Chondrocyte (in vitro differentiated cells): ENCODE measurements at places on chromosomes 1 and 21. TPM values are rescaled to one million over a fixed set of nuclear protein-coding genes. Genes with fewer than 3 reads are reported as not detected.
A peak's percentile ranks its signal among the peaks of the same experiment; 100 is the strongest.

DNA sequence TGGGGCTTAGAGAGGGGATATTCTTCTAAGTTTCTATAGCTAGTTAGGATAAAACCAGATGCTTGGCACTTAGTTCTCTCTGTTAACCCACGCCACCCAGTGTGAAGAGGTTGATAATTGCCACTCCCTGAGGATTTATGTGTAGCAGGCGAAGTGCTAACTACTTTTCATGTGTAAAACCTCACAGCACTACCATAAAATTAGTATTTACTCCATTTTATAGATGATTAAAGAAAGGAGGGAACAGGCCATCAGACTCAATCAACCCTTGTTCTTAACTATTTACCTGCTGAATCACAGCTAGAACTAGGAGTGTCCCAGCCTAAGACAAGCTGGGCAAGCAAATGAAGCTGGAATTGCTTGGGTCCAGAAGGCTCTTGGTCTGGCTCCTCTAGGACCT lies 8.9 kb downstream of the LIN28A start:
- peaks cover 30% of the 10 kb centered on the region for H3K27me3 ChIP-seq
- DNase-seq = no peak
- H3K4me3 ChIP-seq = no peak overlapping the region
- H3K27ac ChIP-seq = no peak overlapping the region
- peaks cover 3% of the 10 kb centered on the region for H3K4me1 ChIP-seq

DNA sequence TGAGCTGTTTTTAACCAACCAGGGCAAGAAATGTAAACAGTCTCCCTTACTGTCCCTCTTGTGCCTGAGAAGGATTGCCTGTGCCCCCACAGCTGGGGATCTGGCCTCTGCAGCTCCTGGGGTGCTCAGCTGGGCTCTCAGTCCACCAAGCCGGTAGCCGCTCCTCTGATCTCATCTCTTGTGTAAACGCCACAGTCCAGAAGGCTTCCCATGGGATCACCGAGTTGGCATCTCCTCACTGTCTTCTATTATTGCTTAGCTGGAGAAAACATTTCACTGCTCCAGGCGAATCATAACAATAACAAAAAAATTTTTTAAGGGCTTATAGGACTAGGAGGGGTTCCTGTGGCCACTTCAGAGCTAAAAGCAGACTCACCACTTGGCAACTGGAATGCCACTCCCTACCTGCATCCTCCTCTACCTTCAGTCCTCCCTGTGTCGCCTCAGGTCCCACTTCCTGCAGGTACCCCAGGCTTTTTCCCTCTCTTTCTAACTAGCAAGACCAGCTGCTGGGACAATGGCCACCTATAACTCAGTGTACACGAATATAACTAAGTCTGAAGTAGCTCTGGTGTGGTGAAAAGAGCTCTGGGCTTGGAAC lies 75.8 kb downstream of the ATP1A1 start:
- H3K4me1 ChIP-seq = peaks cover 25% of the 10 kb centered on the region
- H3K4me3 ChIP-seq = no peak overlapping the region
- H3K27ac ChIP-seq = no peak overlapping the region
- no peaks in the 10 kb centered on the region for H3K27me3 ChIP-seq

DNA sequence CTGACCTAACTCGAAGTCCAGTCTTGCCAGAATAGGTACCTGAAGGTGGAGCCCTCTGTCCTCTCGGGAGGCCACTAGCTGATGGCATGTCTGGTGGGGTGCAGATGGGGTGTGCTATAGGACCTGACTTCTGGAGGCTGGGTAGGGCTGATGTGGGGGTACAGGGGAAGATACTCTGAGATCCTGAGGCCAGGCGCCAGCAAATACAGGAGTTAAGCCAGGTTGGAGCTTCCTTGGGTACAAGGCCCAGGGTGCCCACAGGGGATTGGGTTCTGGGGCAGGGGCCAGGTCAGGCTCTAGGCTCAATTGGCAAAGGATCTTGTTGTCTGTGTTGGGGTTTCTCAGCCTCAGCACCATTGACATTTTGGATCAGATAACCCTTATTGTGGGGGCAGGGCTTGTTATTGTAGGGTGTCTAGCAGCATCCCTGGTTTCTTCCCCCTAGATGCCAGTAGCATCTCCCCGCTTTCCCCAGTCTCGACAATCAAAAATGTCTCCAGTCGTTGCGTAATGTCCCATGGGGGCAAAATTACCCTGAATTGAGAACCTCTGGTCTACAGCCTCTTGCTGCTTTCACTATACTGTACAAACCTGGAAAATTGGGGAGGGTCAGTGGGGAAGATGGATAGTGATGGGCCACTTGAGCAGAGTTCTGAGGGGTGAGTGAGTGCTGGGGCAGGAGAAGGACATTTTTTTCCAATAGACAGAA lies 9.2 kb downstream of the PTPRF start:
- no peak overlapping the region for H3K4me3 ChIP-seq
- H3K27ac ChIP-seq = no peak overlapping the region
- H3K36me3 ChIP-seq = peaks cover 14% of the 10 kb centered on the region

DNA sequence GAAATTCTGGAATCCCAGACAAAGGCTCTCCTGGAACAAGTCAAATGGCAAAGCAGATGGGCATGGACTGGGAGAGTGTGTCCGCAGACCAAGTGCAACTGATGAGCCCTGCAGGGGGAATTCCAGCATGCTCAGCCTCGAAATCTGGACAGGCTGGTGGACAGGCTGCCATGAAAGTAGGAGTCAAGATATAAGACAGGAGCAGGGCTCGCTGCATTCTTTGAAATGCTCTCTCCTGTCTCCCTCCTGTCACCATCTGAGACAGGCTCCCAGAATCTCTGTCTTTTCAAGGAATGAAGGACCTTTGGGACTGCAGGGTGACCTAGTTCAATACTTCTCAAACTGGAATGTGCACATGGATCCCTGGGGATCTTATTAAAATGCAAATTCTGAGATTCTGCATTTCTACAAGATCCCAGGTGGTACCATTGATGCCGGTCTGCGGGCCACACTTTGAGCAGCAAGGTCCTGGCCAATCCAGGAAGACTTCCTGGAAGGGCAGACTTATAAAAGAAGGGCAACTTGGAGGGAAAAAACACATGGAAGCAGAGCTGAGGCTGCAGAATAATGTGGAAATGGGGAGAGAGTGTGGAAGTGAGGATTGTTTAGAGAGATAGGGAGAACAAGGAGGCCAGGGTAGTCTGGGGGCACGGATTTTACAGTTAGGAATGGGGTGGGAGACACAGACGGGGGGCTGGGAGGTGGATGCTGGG lies 29.8 kb downstream of the TNNT2 start:
- peaks cover 7% of the 10 kb centered on the region for H3K4me1 ChIP-seq
- no peak overlapping the region for H3K27ac ChIP-seq
- H3K36me3 ChIP-seq = peaks cover 3% of the 10 kb centered on the region
- peak; percentile 12 for DNase-seq

Gene OSCP1
- 4.5 to 7.3 TPM (median 6.2 TPM) in 3 replicates for total RNA-seq

DNA sequence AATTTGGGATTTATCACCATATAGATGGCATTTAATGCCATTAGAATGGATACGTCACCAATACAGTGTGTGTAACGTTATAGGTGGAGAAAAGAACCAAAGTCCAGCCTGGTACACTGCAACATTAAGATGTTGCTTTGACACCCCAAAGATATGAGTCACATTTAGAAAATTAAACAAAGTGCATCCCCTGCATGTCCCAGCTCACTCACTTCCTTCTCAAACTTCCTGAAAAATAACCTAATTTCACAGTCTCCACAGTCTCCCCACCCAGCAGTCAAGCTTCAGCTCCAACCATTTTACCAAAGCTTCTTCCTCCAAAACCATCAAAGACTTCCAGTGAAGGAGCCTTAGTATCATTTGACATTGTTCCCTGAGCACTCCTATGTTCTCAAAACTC lies 111.9 kb downstream of the OMA1 start:
- H3K4me1 ChIP-seq = peaks cover 3% of the 10 kb centered on the region
- no peak overlapping the region for H3K27ac ChIP-seq
- no peak for DNase-seq
- H3K4me3 ChIP-seq = no peak overlapping the region
- no peaks in the 10 kb centered on the region for H3K27me3 ChIP-seq

Gene SPRR4
- not detected in 3 replicates for total RNA-seq

GRCh38 chr1:243748706-243749283 lies 101.2 kb downstream of the AKT3 start:
- H3K27ac ChIP-seq = peak overlapping the region; percentile 14
- H3K4me1 ChIP-seq = peaks cover 32% of the 10 kb centered on the region
- H3K27me3 ChIP-seq = no peaks in the 10 kb centered on the region
- no peak for DNase-seq

GRCh38 chr1:21541835-21542234 lies 32.6 kb downstream of the ALPL start:
- no peaks in the 10 kb centered on the region for H3K27me3 ChIP-seq
- no peaks in the 10 kb centered on the region for H3K36me3 ChIP-seq
- no peak overlapping the region for H3K4me3 ChIP-seq
- peaks cover 26% of the 10 kb centered on the region for H3K4me1 ChIP-seq
- peak overlapping the region; percentile 68 for H3K27ac ChIP-seq
- DNase-seq = no peak

GRCh38 chr1:172219966-172220365 lies 200.5 kb upstream of the C1orf105 start:
- peaks cover 1% of the 10 kb centered on the region for H3K36me3 ChIP-seq
- H3K4me1 ChIP-seq = peaks cover 24% of the 10 kb centered on the region
- H3K4me3 ChIP-seq = no peak overlapping the region
- H3K27ac ChIP-seq = no peak overlapping the region
- no peak for DNase-seq

DNA sequence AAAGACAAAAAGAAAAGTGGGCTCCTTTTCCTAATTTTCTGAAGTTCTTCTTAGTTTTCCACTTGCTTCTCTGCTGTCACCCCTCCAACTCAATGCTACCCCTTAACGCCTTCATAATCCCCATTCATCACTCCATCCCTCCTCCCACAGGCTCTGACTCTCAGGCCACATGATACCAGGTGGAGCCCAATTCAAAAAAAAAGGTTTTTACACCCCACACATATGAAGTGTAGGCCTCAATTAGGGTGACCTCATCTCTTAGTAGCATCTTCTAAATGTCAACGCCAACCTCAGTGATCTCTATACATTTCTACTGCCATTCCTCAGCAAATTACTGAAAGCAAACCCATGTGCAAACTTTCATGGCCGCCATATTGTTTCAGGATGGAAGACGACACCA lies 6.4 kb downstream of the SSBP3 start:
- H3K27me3 ChIP-seq = no peaks in the 10 kb centered on the region
- H3K4me3 ChIP-seq = no peak overlapping the region
- H3K27ac ChIP-seq = no peak overlapping the region
- peaks cover 24% of the 10 kb centered on the region for H3K36me3 ChIP-seq
- no peak for DNase-seq

Gene FAM43B
- total RNA-seq = 0.52 to 2.5 TPM (median 0.82 TPM) in 3 replicates

DNA sequence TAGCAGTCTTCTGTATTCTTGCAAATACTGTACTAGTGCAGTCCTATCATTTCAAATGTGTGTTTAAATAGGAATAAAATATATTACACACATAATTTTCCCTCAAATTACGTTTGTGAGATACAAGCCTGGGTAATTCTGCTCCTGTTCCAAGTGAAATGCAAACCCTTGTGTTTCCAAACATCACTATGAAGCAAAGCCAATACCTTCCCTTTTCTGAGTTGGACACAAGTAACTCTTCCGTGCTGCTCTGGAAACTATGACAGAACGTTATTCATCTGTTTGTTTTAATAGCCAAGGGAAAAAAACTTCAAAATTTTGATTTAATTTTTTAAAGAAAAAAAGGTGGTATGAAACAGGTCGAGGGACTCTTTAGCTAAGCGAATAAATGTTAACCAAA lies 73.7 kb upstream of the UBE2U start:
- H3K4me1 ChIP-seq = peaks cover 74% of the 10 kb centered on the region
- H3K27me3 ChIP-seq = no peaks in the 10 kb centered on the region
- H3K36me3 ChIP-seq = peaks cover 6% of the 10 kb centered on the region
- H3K27ac ChIP-seq = peak overlapping the region; percentile 80

DNA sequence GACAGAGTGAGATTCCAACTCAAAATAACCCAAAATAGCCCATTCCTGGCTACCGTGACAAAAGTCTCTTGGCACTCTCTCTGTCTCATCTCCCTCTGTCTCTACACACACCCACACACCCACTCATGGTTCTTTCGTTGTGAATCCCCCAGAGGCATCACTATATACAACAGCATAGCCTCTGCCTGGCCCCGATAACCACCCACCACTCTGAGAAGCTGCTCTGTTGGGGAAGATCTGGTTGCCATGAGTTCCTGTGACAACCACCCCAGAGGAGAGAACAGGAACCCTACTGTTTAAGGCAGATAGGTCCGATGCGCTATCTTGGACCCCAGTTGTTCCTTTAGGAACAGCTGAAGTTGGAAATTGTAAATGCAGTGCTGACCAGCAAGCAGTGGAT lies 70.4 kb upstream of the LYST start:
- H3K36me3 ChIP-seq = no peaks in the 10 kb centered on the region
- no peaks in the 10 kb centered on the region for H3K27me3 ChIP-seq
- DNase-seq = no peak
- peaks cover 17% of the 10 kb centered on the region for H3K4me1 ChIP-seq

DNA sequence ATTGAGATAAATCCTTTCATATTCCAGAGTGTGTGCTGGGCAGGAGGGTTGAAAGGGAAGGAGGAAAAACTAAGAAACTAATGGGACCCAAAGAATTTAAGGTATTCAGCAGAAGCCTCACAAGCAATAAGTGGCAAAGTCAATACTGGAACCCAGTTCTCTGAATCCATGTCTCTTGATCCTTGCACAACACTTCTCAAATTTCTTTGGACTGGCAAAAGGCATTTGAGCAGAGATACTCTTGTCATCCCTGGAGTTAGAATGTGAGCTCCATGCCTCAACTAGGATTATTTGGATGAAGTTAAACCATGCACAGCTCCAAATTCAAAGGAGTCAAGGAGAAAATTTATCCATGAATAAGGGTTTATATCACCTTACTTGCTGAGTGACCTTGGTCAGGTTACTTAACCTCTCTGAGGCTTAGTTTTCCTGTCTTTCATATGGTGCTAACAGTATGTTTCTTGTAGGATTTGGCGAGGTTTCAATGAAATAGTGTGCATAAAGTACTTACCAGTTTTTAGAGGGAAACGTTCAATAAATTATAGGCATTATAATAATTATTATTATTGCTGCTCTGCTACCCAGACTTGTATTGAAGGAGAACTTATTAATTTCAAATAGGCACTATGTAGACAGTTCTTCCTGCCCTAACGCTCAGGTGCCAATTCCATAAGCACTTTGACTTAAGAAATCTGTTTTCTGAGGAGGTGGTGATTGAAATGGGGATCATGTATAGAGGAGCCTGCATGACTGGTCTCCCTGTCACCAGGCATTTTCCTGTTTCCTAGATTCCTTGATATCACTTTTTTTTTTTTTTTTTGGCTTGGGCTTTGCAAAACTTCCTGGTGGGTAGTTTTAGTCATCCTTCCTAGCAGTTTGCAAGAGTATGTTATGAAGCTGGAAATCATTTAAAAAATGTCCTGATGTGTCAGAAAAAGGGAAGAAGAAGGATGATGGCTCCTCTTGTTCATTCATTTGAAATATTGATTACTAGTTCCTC lies 125.0 kb upstream of the JUN start:
- no peak overlapping the region for H3K4me3 ChIP-seq
- H3K36me3 ChIP-seq = no peaks in the 10 kb centered on the region
- DNase-seq = no peak
- H3K27ac ChIP-seq = no peak overlapping the region

GRCh38 chr1:240255922-240256321 lies 164.2 kb downstream of the FMN2 start:
- no peak overlapping the region for H3K27ac ChIP-seq
- H3K36me3 ChIP-seq = peaks cover 10% of the 10 kb centered on the region
- no peaks in the 10 kb centered on the region for H3K27me3 ChIP-seq
- no peak overlapping the region for H3K4me3 ChIP-seq

Gene LCE1C
- not detected in 3 replicates for total RNA-seq

Gene DYNLT4
- not detected in 3 replicates for total RNA-seq
